ENCODE measurements at places on chromosomes 2 and 18.

DNA sequence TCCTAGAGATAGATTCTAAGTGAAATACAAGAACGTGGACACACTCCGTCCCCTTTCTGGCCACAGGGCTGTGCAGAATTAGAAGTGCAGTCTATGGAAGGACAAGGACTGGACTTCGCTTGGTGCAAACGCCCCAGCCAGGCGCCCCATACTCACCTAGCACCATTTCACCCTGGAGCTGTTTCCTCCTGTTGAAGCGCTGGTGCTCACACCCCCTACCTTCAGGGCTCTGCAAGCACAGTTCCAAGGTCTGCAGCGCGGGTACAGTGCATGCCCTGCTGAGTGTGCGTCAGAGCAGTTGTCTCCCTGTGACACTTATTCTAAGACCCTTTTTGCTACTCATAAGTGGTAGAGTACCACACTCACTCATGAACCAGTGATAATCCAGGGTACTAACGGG, 3.0 kb downstream of the HPCAL1 start:
- no peak for DNase-seq

GRCh38 chr2:18516112-18516511, 44.3 kb downstream of the RDH14 start:
- DNase-seq = no peak

- DNase-seq = no peak
These were observed 65.4 kb upstream of the MMADHC start for GRCh38 chr2:149652926-149653325.

GRCh38 chr2:104733226-104733943, 120.5 kb upstream of the POU3F3 start:
- no peak for DNase-seq

- DNase-seq = no peak
These were observed 125.7 kb upstream of the EPAS1 start for GRCh38 chr2:46171411-46171953.

GRCh38 chr2:105125428-105125827, 87.6 kb downstream of the MRPS9 start:
- no peak for DNase-seq

GRCh38 chr2:170587922-170588321, 127.2 kb upstream of the SP5 start:
- no peak for DNase-seq
